ENCODE measurements at places on chromosomes 4 and X. TPM values are rescaled to one million over a fixed set of nuclear protein-coding genes. Genes with fewer than 3 reads are reported as not detected.

The F8A2 gene
- not detected for polyA plus RNA-seq

The CCDC110 gene
- not detected for polyA plus RNA-seq

The GLRA3 gene
- polyA plus RNA-seq = not detected

The FAM9A gene
- not detected for polyA plus RNA-seq

The NPY5R gene
- polyA plus RNA-seq = not detected

The STOX2 gene
- polyA plus RNA-seq = 2.7 TPM

The MAGEA2 gene
- not detected for polyA plus RNA-seq

DNA sequence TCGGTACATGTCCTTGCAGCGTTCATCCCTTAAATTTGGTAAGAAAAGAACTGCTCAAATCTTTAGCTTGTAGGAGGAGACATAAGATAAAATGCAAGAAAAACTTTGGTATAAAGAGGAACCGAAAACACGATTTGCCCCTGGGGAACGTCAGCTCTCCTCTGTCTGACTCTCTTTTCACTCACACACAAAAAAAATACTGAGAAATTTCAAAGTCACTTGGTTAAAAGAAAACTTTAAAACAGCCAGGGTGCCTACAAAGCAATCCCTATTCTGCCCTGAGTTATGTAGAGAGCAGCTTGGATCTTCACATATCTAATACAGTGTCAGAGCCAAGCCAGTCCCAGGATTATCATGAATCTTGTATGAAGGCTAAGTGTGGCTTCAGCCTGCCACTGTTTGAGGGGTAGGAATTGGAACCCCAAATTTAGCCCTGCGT is 248.5 kb upstream of the CXXC4 start:
- no peak for DNase-seq

DNA sequence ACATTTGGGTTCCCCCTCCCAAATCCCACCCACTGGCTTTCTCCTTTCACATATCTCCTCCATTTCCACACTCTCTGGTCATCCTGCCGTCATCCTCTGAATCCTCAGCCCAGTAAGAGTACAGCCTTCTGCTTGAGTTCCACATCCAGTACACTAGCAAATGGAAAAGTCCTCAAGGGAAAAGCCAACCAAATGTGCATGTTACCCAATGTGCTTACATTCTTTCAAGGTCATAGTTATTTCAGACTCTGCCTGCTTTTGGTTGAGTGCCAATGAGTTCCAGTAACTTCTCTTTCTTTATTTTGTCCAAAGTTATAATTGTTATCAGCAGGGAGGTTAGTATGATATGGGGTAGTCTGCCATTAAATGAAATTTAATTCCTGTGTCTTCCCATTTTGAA is 78.1 kb downstream of the SRPX start:
- no peak for DNase-seq

DNA sequence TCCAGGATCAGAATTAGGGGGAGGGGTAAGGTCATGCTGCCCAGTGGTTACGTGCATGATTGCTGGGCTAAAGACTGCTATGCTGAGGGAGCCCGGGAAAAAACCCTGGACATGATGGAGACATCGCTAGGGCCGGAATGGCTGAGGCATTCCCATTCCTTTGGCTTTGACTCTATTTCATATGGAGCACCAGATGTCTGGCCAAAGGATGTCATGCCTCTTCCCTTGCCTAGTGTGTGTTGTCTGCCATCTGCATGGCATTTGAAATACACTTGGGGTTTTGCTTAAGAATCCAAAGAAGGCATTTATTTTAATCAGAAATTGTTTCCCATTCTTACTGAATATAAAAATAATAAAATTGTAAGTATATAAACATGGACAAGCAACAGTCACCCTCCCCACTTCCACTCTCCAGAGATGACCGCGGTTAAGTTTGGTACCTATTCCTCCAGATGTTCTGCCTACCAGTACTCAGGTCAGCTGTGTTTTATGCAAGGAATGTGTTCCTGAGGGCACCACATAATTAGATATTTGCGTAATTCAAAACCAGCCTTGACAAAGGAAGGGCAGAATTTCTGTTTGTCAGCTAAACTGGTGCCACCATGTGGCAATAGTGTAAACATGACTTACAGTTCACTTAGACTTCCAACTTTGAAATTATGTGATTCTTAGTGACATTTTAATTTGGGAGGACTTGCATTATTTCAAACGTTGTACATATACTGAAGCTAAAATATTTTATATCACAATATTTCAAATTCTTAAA is 105.9 kb downstream of the CT47B1 start:
- DNase-seq = peak; percentile 3

DNA sequence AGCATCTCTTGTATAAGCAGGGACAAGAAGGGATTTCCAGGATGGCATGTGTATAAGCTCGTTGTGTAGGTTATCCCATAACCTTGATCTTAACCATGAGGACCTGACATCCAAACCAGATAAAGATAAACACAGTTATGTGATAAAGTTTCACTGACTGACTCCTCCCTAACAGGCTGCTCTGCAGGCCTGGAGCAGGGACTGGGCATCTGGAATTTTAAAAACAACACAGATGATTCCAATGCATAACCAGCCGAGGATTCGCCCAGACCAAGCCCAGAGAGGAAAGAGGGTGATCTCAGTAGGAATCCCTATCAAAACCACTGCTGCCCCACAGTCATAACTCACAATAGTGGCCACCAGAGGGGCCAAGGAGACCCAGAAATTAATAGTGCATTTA is 22.7 kb downstream of the KLF3 start:
- DNase-seq = no peak

DNA sequence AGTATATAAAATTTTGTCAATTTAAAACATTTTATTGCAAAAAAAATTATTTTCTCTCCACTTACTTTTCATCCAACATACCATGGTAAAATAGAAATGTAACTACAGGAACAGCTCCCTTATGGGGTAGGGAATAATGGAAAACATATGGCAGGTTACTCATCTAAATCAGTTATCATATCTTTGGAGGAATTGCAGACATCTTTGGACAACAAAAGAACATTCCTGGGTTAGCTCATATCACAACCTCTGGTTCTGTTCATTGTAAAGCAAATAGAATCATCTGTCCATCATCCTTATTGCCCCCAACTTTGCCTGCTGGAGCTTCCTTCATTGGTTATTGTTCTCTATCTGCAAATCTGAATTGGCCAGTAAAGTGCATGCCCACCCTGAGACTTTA is 387.5 kb upstream of the GRID2 start:
- DNase-seq = no peak

- no peak for DNase-seq
Measured at GRCh38 chr4:119825696-119826095, 197.1 kb upstream of the PDE5A start.

DNA sequence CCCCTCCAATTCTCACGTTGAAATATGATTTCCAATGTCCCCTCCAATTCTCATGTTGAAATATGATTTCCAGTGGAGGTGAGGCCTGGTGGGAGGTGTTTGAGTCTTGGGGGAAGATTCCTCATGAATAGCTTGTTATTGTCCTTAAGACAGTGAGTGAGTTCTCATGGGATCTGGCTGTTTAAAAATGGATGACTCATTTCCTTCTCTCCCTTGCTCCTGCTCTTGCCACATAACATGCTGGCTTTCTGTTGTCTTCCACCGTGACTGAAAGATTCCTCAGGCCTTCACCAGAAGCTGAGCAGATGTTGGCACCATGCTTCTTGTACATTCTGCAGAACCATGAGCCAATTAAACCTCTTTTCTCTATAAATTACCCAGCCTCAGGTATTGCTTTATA is 346.8 kb upstream of the TECRL start:
- DNase-seq = no peak

- DNase-seq = no peak
Measured at GRCh38 chr4:68960294-68961163, 8.9 kb upstream of the UGT2A3 start.

- no peak for DNase-seq
Measured at GRCh38 chr4:39706741-39707511, 9.0 kb downstream of the UBE2K start.

DNA sequence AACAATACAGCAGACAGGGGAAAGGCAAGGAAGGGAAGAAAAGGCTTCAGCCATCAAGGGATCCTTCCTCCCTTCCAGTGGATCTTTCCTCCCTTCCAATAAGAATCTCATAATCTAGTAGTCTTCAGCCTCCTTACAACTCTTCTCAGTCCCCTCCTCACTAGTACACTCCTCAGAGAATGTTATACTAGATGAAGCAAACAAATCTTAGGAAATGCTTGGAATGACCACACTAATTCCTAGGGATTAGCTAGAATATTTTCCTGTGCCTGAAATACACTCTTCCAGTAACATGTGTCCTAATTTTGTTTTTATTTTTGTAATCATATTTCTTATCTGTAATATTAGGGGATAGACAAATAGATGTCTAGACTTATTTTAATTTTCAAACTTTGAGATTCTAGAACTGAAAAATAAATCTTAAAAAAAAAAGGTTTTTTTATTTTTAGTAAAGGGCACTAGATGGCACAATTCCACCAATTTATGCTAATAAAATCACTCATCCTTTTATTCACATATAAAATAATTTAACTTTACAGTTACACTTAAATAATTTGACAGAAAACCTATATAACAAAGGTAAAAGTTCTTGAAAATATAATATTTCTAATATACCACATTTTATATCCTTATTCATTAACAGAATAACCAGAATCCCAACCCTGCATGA is 7.0 kb upstream of the STPG2 start:
- no peak for DNase-seq
